ENCODE measurements at places on chromosomes 4 and X.

- no peak for DNase-seq
Measured at GRCh38 chrX:53605004-53605403, 81.5 kb downstream of the HUWE1 start.

DNA sequence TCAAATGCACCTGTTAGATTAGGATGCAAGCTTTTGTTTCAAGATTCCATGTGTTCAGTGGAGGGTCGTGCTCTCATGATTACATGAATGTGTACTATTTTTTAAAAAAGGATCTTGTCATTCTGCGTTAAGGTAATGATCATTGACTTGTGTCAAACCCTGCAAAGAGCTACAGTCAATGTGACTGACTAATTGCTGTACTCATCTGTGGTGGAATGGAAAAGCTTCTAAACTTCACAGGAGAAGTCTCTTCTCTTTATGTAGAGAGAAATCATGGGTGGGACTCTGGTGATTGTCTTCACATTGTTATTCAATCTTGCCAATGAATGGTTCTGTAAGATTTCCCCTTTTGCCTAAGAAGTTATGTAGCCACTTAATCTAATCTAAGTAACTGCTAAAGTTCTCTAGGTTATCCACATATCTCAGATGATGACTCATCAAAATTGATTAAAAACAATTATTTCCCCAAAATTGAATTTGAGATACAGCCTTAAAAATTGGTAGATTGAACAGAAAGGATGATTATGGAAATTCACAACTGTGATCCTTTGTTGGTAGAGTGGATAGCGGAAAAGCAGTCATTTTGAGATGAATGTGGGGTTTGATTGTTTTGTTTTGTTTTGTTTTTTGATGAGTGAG is 6.7 kb downstream of the MAGEE1 start:
- no peak for DNase-seq

GRCh38 chr4:103786014-103786413 is 66.2 kb upstream of the TACR3 start:
- peak; percentile 56 for DNase-seq

- no peak for DNase-seq
Measured at GRCh38 chr4:120215350-120215749, 148.7 kb upstream of the MAD2L1 start.

DNA sequence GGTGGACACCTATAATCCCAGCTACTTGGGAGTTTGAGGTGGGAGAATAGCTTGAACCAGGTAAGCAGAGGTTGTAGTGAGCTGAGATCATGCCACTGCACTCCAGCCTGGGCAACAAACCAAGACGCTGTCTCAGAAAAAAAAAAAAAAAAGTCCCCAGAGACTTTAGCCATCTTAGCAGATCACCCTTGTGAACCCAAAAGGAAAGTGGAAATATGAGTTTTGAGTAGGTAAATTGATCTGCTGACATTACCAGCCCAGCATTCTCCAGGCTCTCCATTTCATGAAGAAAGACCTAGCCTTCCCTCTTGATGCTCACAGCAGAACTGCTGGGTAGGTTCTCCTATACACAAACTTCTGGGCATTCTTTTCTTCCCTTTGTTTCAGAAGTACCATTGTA is 24.5 kb upstream of the HNRNPD start:
- no peak for DNase-seq

DNA sequence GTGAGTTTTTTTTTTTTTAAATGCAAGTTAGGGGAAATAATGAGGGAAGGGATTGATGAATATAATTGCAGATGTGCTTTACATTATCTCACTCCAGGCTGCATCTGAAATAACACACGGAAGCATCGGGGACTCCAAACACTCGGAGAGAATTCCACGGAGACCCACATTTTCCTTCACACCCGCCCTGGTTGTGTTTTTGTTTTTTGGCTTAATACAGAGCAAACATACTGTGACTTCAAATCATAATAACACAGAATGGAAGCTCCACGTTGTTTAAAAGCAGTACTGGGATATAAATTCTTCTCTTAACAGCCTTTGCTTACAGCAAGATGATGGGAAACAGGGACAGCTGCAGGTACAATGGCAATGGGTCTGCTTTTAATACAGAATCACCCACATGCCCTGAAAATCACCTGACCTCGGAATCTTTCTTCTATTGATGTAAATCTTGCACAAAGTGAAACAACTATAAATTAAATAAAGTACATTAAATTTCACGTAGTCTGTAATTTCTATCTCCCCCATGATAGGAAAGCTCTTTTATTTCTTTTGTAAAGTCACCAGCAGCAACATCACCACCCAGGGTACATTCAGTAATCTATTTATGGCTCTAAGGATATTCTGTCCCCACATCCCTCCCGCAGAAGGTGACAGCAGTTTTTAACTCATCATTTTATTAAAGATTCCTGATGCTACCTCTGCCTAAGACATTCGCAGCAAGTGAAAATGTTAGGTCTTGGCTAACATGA is 119.3 kb downstream of the ZNF827 start:
- no peak for DNase-seq

GRCh38 chr4:173415885-173416653 is 17.2 kb upstream of the SCRG1 start:
- DNase-seq, result peak; percentile 18

- no peak for DNase-seq
Measured at GRCh38 chrX:136380010-136380769, 79.4 kb downstream of the ADGRG4 start.

DNA sequence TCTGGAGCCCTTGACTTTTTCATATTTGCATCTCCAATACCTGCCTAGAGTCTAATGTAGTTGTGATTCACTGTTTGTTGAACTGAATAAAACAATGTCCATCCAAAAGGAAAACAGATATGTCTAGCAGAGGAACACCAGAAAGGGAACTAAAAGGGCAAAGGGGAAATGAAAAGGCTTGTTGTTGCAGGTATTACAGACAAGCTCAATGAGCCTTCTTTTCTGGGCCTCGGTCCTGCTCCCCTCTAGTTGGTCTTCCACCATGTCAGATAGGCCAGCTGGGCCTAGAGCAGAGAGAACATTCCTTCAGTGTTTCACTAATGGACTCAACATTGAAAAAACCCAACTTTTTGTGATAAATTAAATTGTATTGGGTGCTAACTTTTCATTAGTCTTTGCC is 55.4 kb downstream of the ZFX start:
- DNase-seq, result no peak

GRCh38 chr4:65437102-65437501 is 233.2 kb downstream of the EPHA5 start:
- no peak for DNase-seq

DNA sequence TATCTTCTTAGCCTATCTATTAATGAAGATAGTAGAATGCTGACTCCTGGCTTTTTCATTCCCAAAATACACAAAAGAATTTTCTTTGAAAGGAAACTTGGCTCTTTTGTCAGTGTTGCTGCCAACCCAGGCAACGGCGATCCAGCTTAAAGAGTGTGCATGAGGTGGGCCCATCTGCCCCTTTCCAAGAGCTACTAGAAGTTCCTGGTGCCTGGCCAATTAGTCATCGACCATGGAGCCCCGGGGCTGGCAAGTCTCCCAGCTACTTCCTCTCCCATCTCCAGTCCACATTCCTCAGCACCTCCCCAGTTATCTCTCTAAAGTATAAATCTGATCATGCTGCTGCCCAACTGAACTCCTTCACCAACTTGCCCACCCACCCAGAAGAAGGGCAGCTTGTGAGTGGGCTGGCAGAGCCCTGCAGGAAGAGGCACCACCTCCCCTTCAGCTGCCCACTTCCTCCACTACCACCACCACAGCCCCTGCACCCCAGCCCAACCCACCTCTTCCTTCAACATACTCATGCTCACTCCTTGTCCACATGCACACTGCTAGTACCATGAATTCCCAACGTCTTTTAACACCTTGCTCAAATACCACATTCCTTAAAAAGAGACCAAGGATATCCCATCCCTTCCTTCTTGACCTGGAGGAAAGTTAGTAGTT is 158.2 kb upstream of the MAP3K15 start:
- DNase-seq, result peak; percentile 9

- DNase-seq, result no peak
Measured at GRCh38 chr4:41541687-41542094, 3.7 kb downstream of the LIMCH1 start.

DNA sequence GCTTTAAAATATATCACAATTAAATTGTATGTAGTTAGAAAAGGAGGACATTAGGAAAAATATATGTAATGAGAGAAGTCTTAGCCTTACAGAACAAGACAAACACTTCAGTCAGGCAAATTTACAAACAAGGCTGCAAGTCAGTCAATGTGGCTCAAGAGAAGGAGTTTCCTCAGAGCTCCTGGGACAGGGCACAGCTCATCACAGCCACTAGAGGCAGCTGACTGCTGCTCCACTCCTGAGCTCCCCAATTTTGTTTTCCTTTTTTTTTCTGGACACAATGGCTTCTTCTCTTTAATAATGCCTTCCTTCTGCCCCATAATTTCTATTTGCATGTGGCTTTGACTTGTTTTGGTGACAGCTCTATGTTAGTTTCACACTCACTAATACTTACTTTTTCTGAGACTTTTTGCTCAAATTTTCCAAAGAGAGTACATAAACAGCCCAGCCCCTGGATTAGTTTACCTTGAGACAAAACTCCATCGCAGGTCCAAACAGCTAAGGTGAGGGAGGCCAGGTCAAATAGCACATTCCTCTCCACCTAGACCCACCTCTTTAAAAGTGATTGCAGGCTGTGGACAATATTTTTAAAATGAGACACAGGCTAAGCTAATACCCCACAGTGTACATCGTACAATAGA is 850.4 kb upstream of the FRG1 start:
- no peak for DNase-seq

GRCh38 chrX:9829308-9830267 is 43.4 kb downstream of the SHROOM2 start:
- no peak for DNase-seq

DNA sequence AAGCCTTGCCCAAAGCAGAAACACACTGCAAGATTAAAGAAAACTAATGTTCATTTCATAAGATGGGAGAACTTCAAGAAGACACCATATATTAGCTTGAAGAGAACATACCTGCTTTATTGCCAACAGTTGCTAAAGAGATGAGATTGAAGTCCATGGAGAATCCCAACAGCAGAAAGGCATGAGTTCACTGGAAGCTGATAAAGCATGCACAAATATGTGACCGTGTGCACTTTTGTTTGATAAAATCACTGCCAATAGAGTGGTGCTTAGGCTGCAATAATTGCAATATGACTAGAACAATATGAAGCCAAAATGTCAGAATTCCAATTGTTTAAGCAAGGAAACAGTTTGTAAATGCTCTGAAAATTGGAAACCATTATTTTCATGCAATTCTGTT is 125.9 kb upstream of the PPARGC1A start:
- DNase-seq, result no peak

GRCh38 chrX:23699636-23700194 is 32.4 kb downstream of the PRDX4 start:
- peak; percentile 85 for DNase-seq

DNA sequence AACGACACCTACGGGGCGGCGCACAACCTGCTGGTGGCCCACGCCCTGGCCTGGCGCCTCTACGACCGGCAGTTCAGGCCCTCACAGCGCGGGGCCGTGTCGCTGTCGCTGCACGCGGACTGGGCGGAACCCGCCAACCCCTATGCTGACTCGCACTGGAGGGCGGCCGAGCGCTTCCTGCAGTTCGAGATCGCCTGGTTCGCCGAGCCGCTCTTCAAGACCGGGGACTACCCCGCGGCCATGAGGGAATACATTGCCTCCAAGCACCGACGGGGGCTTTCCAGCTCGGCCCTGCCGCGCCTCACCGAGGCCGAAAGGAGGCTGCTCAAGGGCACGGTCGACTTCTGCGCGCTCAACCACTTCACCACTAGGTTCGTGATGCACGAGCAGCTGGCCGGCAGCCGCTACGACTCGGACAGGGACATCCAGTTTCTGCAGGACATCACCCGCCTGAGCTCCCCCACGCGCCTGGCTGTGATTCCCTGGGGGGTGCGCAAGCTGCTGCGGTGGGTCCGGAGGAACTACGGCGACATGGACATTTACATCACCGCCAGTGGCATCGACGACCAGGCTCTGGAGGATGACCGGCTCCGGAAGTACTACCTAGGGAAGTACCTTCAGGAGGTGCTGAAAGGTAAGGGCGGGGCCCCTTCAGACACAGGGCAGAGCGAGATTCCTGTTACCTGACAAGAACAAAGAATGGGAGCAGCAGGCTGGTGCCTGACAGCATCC is 11.7 kb downstream of the RPL9 start:
- peak; percentile 46 for DNase-seq

DNA sequence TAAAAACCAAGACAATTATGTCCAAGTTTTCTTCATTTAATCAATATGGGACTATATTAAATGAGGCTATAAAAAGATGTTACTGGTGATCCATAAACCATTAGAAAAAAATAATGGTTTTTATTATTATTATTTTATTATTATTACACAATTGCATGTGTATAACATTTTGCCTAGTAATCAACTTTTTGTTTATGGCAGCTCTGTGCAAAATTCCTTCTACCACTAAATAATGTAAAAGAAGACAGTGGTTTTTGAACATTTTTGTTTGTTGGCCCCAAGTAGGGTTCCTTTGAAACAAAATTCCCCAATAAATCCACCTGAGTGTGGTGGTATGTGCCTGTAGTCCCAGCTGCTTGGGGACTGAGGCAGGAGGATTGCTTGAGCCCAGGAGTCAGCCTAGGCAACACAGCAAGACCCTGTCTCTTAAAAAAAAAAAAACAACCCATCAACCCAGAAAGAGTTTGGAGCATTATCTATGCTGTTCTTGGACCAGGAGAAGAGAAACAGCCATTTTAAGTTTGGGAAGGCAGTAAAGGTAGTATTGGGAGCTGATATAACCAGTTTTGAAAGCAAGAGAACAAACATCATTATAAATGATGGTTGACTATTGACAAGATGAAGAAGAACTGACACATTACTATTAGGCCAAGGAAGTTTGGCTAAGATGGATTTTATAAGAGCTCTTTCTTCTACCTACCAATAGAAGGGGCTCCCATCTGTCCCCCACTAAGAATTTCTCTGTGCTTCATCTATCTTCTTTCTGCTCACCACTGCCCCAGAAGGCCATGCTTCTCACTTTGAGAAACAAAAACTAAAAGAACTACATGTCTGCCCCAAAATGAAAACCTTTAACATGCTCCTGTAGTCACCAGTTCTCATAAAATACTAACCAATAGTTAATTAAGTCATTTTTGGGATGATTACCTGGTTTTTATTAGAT is 2.2 kb downstream of the TMEM156 start:
- no peak for DNase-seq

DNA sequence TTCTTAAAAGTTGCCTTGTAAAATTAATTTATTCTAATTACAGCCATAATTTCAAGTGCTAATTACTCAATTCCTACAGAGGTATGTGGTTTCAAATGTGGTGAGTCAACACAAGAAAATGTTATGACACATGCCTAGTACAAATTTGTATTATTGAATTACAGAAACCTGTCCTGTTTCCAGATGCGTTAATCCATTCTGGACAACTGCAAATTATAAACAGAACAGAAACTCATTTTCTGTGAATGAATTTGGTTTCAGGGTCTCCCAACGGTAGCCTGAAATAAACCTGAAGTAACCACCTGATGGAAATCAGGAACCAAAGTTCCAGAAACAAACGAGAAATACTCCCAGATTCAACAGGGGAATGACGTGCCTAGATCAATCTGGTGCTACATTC is 328.6 kb upstream of the F9 start:
- DNase-seq, result no peak

GRCh38 chrX:45740291-45740690 is 539.6 kb upstream of the DIPK2B start:
- DNase-seq, result no peak
